Fibroblast of gingiva (primary cell): ENCODE measurements at places on chromosomes 1 and 21.

- no peak for DNase-seq
Measured at GRCh38 chr1:214331180-214331579, 50.2 kb downstream of the SMYD2 start.

GRCh38 chr1:232904566-232904965, 45.8 kb upstream of the NTPCR start:
- DNase-seq = peak; percentile 27

DNA sequence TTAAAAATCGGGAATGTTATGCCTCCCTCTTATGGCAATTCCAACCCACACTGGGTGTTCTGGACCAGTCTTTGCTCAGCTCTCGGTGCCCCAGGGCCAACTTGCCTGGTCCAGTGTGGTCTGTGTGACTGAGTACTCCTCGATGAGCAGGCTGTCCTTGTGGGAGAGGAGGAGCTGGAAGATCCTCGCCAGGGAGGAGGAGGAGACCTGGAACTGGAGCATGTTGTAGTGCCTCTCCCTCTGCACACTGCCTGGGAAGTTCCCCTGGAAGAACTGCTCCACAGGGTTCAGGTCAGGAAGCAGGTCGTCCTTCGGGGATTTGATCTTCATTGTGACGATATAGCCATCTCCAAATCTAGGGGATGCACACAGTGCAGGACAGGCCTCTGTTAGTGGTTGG, 88.5 kb upstream of the GCLM start:
- no peak for DNase-seq

GRCh38 chr1:198493329-198493728, 47.2 kb downstream of the ATP6V1G3 start:
- no peak for DNase-seq

DNA sequence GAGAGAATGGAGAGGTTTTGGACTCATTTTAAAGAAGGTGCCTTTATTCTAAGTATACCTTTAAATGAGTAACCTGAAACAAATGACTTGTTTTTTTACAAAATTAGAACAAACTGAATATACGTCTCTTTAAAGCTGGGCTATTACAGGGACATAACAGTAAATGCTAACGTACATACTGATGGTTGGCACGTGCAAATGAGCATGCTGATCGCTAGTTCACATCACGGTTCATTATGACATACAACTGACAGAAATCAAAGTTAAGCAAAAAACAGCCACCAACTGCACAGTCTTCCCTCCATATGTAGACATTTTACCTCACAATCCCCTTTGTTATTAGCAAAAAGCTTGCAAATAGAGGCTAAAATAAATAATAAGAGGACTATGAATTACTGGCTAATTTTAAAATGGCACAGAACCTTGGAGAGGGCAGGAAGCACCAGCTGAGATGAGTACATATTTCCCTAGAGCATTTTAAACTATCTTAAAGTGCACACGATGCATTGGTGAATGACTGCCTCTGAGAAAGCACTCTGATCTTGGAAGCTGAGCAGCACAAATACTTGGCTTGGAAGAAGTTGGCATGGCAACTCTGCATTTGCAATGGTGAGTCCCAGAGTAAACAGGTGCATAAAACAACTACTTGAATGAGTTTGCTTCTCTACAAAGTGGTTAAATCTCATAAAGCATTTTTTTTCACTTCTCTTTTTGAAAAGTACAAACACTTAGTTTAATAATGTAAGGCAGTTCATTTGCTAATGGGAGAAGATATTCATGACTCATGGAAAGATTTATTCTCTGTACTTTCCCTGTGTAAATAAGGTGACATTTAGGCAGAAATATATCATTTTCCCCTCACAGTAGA, 204.7 kb downstream of the LHX8 start:
- no peak for DNase-seq

- no peak for DNase-seq
Measured at GRCh38 chr1:46298387-46298786, 5.0 kb downstream of the LRRC41 start.

DNA sequence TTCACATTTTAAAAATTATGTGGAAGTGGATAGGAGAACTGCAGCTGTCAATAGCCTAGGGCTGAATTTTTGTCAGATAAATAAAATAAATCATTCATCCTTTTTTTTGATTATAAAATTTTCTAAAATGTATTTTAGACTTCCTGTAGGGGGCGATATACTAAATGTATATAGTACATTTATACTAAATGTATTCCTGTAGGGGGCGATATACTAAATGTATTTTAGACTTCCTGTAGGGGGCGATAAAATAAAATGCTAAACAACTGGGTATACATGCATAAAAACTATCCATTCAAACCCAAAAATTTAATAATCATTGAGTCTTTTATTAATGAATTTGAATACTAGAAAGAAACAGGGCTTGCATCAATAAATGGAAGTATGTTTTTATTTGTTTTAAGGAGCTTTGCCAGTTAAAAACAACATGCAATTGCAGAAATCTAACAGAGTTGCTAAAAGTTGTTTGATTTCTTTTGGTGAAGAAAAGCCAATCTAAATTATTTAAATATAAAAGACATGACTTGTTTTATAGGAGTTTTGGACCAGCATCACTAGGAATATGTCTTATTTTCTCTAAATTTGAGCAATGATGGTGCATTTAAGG, 31.4 kb downstream of the CLCA1 start:
- DNase-seq = no peak

GRCh38 chr1:19645411-19646251, 1.5 kb downstream of the NBL1 start:
- DNase-seq = no peak

GRCh38 chr1:223837687-223838086, 8.1 kb downstream of the TP53BP2 start:
- no peak for DNase-seq

- DNase-seq = no peak
Measured at GRCh38 chr1:78587211-78587610, 33.0 kb upstream of the IFI44L start.

GRCh38 chr1:119686661-119687060, 25.1 kb upstream of the PHGDH start:
- no peak for DNase-seq

- no peak for DNase-seq
Measured at GRCh38 chr1:43220905-43221778, 48.6 kb upstream of the TMEM125 start.

DNA sequence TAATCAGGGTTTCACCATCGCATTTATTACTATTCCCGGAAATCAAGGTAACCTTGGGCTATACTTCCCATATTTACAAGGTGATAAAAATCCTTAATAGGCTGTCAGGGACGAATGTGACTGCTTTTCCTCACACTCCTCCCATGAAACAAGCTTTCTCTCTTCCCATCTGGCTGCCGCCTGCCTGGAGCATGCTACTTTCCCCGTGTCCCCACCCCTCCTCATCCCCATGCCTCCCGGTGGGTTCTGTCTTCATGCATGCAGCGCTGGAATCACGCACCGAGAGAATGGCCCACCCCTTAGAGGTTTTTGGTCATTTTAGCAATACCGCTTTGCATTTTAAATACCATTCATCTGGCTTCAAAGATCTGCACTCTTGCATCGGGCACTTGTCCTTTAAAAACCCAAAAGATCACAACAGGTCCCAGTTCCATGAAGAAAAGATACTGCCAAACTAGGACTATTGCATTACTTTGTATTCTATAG, 339.1 kb downstream of the NTNG1 start:
- DNase-seq = no peak

DNA sequence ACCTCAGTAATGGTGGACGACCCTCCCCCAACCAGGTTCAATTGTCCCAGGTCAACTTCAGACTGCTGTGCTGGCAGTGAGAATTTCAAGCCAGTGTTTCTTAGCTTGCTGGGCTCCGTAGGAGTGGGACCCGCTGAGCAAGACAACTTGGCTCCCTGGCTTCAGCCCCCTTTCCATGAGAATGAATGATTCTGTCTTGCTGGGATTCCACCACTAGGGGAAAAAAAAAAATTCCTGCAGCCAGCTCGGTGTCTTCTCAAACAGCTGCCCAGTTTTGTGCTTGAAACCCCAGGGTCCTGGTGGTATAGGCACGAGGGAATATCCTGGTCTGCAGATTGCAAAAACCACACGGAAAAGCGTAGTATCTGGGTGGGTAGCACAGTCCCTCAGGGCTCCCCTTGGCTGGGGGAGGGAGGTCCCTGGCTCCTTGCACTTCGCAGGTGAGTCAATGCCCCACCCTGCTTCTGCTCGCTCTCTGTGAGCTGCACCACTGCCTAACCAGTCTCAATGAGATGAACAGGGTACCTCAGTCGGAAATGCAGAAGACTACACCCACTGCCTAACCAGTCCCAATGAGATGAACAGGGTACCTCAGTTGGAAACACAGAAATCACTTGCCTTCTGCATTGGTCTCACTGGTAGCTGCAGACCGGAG, 41.5 kb downstream of the GBP6 start:
- no peak for DNase-seq

- no peak for DNase-seq
Measured at GRCh38 chr1:25178917-25179561, 53.3 kb downstream of the SYF2 start.

DNA sequence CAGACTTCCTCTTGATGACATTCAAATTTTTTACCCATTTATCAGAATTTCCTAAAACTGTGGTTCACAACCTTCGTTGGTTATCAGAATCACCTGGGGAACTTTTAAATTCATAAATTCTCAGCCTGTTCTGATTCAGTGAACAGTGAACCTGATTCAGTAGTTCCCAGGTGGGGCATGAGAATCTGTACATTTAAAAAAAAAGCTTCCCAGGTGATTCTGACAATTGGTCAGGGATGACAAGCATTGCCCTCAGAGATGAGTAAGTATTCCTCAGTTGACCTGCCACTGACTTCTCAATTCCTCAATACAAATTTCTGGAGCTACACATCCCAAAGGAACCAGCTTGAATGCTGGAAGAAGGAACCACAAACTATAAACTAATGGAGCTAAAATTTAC, 23.5 kb upstream of the CR2 start:
- no peak for DNase-seq

DNA sequence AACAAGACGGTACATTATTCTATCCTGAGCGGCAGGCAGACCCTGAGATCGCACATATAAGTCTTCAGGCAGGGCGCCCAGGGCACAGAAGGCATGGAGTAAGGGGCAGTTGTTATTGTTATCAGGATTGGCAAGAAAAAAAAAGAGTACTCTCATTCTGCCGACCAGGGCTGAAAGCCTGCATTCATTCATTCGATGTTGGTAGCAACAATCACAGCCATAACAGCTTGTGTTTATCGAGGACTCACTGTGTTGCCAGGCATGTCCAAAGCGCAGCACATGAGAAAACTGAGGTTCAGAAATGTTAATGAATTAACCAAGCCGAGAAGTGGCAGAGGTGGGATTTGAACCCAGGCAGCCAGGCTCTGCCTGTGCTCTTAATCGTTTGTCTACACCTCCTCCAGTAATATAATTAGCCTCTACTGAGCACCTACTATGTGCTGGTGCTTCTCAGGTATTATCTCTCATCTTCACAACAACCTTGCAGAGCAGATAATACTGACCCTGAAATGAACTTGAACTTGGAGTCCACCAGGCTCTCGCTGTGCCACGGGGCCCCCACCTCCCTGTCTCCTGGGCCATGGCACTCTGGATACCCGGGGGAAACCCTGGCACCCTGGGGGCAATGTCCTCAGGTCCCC, 56.2 kb downstream of the TAS1R2 start:
- DNase-seq = no peak

- peak; percentile 70 for DNase-seq
Measured at GRCh38 chr1:223872308-223872901, 26.7 kb upstream of the TP53BP2 start.

- no peak for DNase-seq
Measured at GRCh38 chr1:163820226-163820625, 498.5 kb downstream of the NUF2 start.

GRCh38 chr1:39833121-39833520, 44.5 kb upstream of the BMP8B start:
- peak; percentile 24 for DNase-seq

DNA sequence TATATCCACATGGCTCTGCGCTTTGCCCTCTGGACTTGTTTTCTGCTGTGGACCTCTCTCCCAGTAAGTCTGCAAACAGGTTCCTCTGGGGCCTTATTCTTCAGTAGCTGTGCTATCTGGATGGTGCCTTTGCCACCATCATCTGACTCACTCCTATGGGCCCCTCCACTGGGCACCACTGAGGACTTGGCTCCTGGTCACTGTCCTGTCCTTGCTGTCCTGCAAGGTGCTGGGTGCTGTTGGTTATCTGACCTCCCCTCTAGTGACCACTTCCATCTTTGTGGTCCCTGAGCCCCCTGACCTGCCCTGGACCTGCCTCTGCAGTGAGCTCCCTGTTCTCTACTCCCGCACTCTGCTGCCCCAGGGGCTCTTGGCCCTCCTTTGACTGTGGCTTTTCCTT, 6.7 kb downstream of the CNIH3 start:
- no peak for DNase-seq

GRCh38 chr1:33960188-33960895, 96.5 kb downstream of the HMGB4 start:
- DNase-seq = no peak

DNA sequence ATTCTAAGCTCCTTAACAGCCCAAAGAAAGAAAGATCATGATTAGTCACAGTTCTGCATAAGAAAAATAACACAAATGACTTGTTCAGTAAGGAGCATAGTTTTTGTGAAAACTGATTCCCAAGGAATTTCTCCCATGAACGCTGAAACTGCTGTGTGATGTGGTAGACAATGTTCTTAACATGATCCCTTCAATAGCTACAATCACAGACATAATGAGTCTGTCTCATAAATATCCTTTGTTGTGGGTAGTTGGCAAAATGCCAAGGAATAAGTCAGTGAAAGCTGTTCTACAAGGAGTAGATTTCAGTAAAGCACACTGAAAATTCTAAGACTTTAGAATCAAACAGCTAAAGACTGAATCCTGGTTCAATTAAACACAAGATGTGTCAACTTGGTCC, 404.8 kb downstream of the HLX start:
- peak; percentile 82 for DNase-seq

DNA sequence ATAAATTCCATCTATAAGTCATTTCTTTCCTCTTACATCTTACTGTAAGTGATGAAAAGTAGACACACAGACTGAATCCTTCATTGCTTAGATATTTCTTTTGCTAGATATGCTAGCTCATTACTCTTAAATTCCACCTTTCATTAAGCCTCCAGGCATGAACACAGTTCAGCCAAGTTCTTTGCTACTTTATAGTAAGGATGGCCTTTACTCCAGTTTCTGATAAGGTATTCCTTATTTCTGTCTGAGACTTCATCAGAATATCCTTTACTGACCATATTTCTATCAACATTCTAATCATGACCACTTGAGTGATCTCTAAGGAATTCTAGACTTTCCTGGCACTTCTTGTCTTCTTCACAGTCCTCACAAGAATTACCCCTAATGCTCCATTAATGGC, 191.7 kb upstream of the KCTD3 start:
- no peak for DNase-seq

- DNase-seq = no peak
Measured at GRCh38 chr1:53557830-53558738, 98.9 kb downstream of the DMRTB1 start.

DNA sequence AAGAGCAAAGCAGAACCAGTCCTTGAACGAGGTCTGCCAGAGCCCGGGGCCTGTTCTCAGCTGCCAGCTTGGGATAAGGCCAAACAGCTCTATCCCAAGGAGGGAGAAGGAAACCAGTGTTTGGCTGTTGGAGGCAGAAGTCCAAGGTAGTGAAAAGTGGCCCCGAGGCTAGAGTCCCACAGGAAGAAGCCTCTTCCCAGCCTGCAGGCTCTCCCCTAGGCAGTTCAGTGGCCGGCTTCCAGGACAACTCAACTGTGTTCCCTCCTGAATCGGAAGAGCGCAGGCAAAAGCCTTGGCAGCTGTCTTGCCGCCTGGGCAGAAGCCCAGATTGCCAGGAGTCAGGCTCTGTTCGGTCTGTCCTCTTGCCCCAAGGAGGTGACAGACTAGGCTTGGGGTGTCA, 19.3 kb downstream of the QSOX1 start:
- peak; percentile 94 for DNase-seq

- DNase-seq = no peak
Measured at GRCh38 chr1:113940365-113941244, 11.5 kb downstream of the HIPK1 start.
